A673 (cell line): ENCODE measurements at places on chromosomes 7 and 10. TPM values are rescaled to one million over a fixed set of nuclear protein-coding genes. Genes with fewer than 3 reads are reported as not detected.

- H3K27me3 ChIP-seq, result peaks cover 100% of the 10 kb centered on the region
- no peaks in the 10 kb centered on the region for H3K36me3 ChIP-seq
- no peak for DNase-seq
- peaks cover 6% of the 10 kb centered on the region for H3K4me1 ChIP-seq
Observed at GRCh38 chr10:23199768-23200511, 7.8 kb downstream of the PTF1A start.

- no peak overlapping the region for H3K27ac ChIP-seq
- no peak for DNase-seq
- H3K4me1 ChIP-seq, result peaks cover 4% of the 10 kb centered on the region
- H3K4me3 ChIP-seq, result no peak overlapping the region
- no peaks in the 10 kb centered on the region for H3K27me3 ChIP-seq
Observed at GRCh38 chr10:112720178-112720577, 229.9 kb upstream of the TCF7L2 start.

GRCh38 chr7:107201795-107202450, 33.1 kb downstream of the HBP1 start:
- H3K36me3 ChIP-seq, result peaks cover 9% of the 10 kb centered on the region
- DNase-seq, result peak; percentile 38
- H3K27me3 ChIP-seq, result no peaks in the 10 kb centered on the region
- H3K4me1 ChIP-seq, result no peaks in the 10 kb centered on the region

HDAC9 gene
- 28.3 and 31.9 TPM in 2 replicates for total RNA-seq

ZNF398 gene
- total RNA-seq, result 22.3 and 23.3 TPM in 2 replicates

DNA sequence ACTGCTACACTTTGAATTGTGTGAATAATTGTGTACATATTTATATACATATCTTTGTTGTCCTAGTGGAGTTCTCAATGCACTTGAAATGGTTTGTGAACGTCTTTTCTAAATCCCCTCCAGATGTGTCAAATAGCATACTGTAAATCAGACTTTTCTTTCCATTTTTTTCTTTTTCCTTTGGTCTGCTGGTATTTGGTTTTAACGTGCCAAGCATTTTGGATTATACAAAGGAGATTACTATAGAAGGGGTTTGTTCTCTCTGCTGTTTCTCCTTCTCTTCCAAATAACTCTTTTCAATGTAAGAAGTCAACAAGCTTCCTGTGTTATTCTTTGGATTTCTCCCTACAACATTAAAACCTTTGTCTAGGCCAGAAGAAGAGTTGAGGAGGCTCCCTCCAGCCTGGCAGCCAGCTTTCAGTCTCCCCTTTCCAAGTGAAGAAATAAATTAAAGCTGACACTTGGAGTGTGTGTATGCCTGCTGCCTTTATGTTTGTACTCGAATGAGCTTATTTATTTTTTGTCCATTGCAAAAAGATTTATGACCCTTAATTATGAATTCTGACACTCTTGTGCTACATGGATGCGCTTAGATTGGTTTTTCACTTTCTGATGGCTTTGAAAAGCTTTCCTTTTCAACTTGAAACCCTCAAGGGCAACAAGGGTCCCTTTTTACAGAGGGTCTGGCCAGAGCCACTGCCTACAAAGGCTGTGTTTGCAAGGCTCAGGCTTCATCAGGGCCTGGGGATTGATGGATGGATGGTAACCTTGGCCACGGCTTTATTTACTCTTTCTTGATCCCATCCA, 107.8 kb downstream of the RAB18 start:
- H3K4me1 ChIP-seq, result no peaks in the 10 kb centered on the region
- H3K36me3 ChIP-seq, result no peaks in the 10 kb centered on the region
- no peak for DNase-seq

DNA sequence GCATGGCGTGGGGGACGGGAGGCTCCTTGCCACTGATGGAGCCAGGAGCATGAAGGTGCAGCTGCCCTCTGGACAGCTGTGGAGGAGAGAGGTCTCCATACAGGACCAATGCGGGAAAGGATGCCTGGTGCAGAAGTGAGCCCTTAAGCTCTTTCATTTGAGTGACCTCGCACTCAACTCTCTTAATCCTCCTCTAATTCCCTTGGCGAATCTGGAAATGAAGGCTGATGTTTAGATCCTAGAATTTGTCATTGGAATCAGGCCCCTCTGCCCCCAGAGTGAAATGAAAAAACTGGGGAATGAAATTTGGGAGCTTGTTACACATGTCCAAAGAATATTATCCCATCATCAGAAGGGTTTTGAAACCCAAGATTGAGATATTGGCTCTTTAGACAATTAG, 639.5 kb downstream of the LRMDA start:
- H3K4me1 ChIP-seq, result no peaks in the 10 kb centered on the region
- no peak for DNase-seq
- no peak overlapping the region for H3K4me3 ChIP-seq
- H3K36me3 ChIP-seq, result no peaks in the 10 kb centered on the region
- no peak overlapping the region for H3K27ac ChIP-seq
